ENCODE measurements at places on chromosomes 6 and 20. TPM values are rescaled to one million over a fixed set of nuclear protein-coding genes. Genes with fewer than 3 reads are reported as not detected.

- no peaks in the 10 kb centered on the region for H3K27me3 ChIP-seq
- no peak overlapping the region for H3K27ac ChIP-seq
- no peak for DNase-seq
- H3K4me1 ChIP-seq = no peaks in the 10 kb centered on the region
Observed at GRCh38 chr6:53481323-53481722, 63.6 kb downstream of the GCLC start.

GRCh38 chr20:46195264-46196036 lies 77.3 kb downstream of the CD40 start:
- no peaks in the 10 kb centered on the region for H3K4me1 ChIP-seq
- H3K27ac ChIP-seq = no peak overlapping the region
- DNase-seq = no peak
- H3K4me3 ChIP-seq = no peak overlapping the region

DNA sequence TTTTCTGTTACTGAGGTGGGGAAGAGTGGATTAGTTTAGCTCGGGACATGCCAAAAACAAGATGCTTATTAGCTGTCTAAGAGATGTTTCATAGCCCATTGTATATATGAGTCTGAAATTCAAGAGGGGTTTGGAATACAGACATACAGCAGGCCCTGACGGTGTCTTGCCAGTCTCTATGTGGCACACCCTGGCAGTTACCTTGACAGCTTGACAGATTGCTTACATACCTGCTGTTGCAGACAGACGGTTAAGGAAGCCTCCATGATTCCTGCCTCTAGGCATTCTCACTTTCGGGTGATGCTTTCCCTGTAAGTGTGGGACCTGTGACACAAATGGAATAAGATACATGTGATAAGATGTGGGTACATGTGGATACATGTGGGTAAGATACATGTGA lies 95.0 kb downstream of the QRSL1 start:
- no peak overlapping the region for H3K4me3 ChIP-seq
- no peaks in the 10 kb centered on the region for H3K27me3 ChIP-seq
- H3K4me1 ChIP-seq = no peaks in the 10 kb centered on the region
- no peak overlapping the region for H3K27ac ChIP-seq

DNA sequence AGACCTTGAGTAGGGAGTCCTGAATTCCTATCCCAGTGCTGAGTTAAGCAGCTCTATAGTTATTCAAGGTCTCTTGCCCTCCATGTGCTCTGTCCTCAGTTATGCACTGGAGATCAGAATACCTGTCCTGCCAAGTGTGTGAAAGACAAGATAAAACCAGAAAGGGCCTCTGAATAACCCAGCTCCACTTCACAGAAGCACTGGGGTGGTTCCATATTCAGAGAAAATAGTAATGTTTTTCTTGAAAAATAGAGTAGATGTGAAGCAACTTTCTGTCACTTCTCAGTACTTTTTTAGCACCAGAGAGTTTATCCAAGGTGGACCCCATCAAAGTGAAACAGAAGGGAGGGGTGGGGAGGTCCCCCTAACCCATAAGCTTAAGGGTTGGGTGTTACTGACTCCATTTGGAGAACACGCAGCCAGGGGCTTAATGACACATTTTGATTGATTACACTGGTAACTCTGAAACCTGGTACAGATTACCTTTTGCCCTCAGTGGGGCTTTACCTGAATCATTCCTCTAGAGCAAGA lies 509.8 kb upstream of the JARID2 start:
- H3K36me3 ChIP-seq = no peaks in the 10 kb centered on the region
- no peaks in the 10 kb centered on the region for H3K27me3 ChIP-seq
- H3K27ac ChIP-seq = no peak overlapping the region

DNA sequence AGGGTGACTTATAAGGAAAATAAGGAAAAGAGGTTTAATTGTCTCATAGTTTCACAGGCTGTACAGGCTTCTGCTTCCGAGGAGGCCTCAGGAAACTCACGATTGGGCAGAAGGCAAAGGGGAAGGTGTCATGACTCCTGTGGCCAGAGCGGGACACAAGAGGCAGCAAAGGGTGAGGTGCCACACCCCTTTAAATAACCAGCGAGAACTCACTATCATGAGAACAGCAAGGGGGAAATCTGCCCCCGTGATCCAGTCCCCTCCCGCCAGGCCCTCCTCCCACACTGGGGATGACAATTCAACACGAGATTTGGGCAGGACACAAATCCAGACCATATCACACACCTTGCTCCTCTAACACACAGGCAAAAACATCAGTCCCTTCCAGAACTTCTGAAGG lies 254.0 kb downstream of the DLL1 start:
- no peaks in the 10 kb centered on the region for H3K4me1 ChIP-seq
- H3K36me3 ChIP-seq = no peaks in the 10 kb centered on the region
- H3K4me3 ChIP-seq = no peak overlapping the region

Gene TULP1
- total RNA-seq = not detected

Gene CCN6
- total RNA-seq = not detected

Gene THBS2
- 10.9 TPM for total RNA-seq

DNA sequence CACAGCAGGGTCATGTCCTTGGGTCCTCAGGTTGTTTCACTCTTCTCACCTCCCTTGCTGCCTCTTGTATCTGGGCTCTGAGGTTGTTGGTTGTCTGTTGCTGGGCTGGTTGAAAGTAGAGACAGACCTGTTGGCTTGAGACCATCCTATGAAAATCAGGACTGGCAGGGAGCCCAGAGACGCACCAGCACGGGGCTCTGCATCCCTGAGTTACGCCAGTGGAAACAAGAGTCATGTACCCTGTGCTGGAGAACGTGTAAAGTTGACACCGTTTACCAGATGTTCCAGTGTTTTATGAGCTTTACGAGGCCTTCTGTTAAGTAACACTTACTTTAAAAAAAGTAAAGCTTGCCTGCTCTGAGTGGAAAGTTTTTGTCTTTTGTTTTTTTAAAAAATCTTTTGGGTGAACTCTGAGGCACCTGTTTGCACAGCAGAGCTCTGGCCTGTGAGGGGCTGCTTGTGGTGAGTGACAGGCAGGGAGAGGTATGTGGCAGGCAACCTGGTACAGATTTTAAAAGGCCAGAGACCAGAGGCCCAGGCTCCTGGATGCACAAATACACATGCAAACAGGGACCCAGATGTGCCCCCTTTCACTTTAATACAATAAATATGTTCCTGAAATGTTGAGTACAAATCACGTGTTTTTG lies 260.0 kb upstream of the SUPT3H start:
- no peaks in the 10 kb centered on the region for H3K4me1 ChIP-seq
- DNase-seq = peak; percentile 64
- H3K27me3 ChIP-seq = no peaks in the 10 kb centered on the region
- no peak overlapping the region for H3K4me3 ChIP-seq
- H3K27ac ChIP-seq = no peak overlapping the region

GRCh38 chr6:37019065-37019450 lies 13.6 kb downstream of the FGD2 start:
- H3K27ac ChIP-seq = peak overlapping the region; percentile 58
- no peak overlapping the region for H3K4me3 ChIP-seq
- no peaks in the 10 kb centered on the region for H3K36me3 ChIP-seq
- H3K4me1 ChIP-seq = peaks cover 3% of the 10 kb centered on the region

Gene FABP7
- not detected for total RNA-seq

- H3K4me1 ChIP-seq = no peaks in the 10 kb centered on the region
- H3K36me3 ChIP-seq = no peaks in the 10 kb centered on the region
- DNase-seq = no peak
- H3K27me3 ChIP-seq = no peaks in the 10 kb centered on the region
- H3K4me3 ChIP-seq = no peak overlapping the region
Observed at GRCh38 chr6:2162079-2162445, 83.3 kb downstream of the GMDS start.

DNA sequence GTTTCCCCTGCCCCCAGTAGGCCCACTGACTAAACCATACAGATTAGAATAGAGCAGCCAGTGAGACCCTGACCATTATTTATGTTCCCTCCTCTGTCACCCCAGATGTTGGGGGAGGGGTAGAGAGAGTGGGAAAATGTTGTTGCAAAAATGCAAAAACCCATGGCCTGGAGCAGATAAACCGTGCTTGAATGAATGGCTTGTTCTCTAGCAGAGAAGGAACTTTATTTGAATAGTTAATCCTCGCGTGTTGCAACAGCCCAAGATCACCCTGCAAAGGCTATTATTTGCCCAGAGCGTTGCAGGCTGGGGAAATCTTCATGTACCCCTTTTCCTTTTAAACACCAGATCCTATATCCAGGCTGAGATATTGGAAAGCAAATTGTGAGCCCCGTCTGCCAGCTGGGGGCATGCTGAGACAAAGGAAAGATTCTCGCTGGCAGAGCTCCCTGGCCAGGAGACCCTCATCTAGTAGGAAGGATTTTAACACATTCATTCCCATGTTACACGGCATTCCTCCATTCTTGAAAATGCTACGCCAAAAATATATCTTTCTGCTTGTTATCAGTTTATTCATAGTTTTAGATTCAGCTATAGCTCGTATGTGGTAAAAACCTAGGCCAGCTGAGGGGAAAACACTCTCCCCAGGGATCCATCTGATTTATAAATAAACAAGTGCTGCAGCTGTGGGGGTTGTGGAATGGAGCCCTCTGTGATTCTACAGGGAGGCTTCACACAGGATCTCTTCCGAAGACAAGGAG lies 53.0 kb downstream of the LINC00237 start:
- no peak overlapping the region for H3K4me3 ChIP-seq
- peaks cover 3% of the 10 kb centered on the region for H3K27me3 ChIP-seq
- H3K27ac ChIP-seq = no peak overlapping the region
- DNase-seq = no peak
- no peaks in the 10 kb centered on the region for H3K4me1 ChIP-seq

- H3K27ac ChIP-seq = peak overlapping the region; percentile 75
- DNase-seq = no peak
- no peaks in the 10 kb centered on the region for H3K36me3 ChIP-seq
- peak overlapping the region; percentile 69 for H3K4me3 ChIP-seq
- H3K27me3 ChIP-seq = no peaks in the 10 kb centered on the region
- H3K4me1 ChIP-seq = no peaks in the 10 kb centered on the region
Observed at GRCh38 chr20:13638162-13638495, 603 bp downstream of the TASP1 start.

GRCh38 chr6:33171016-33171879 lies 21.0 kb downstream of the COL11A2 start:
- H3K27ac ChIP-seq = no peak overlapping the region
- no peaks in the 10 kb centered on the region for H3K4me1 ChIP-seq
- H3K36me3 ChIP-seq = no peaks in the 10 kb centered on the region
- no peak overlapping the region for H3K4me3 ChIP-seq
- H3K27me3 ChIP-seq = no peaks in the 10 kb centered on the region

DNA sequence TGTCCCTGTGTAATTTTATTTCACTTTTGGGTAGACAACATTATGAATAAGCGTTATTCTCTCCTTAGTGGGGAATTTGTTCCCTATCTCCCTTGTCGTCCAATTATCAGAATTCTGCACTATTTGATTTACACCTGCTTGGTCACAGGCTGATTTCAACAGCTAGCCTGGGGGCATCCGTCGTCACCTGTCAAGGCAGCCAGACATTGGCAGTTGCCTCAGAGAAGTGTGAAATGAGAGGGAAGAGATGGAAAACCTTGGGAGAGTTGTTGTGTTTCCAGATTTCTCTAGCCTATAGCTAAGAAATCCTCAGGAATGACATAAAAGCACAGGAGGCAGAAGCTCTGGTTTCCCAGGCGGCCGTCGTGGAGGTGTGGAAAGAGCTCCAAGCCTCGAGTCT lies 891 bp upstream of the GHRH start:
- no peaks in the 10 kb centered on the region for H3K4me1 ChIP-seq
- no peaks in the 10 kb centered on the region for H3K36me3 ChIP-seq
- no peak overlapping the region for H3K27ac ChIP-seq
- no peak overlapping the region for H3K4me3 ChIP-seq

- no peak overlapping the region for H3K27ac ChIP-seq
- H3K36me3 ChIP-seq = no peaks in the 10 kb centered on the region
- H3K4me1 ChIP-seq = no peaks in the 10 kb centered on the region
- no peak for DNase-seq
- no peaks in the 10 kb centered on the region for H3K27me3 ChIP-seq
Observed at GRCh38 chr6:53790886-53791285, 3.9 kb upstream of the LRRC1 start.

DNA sequence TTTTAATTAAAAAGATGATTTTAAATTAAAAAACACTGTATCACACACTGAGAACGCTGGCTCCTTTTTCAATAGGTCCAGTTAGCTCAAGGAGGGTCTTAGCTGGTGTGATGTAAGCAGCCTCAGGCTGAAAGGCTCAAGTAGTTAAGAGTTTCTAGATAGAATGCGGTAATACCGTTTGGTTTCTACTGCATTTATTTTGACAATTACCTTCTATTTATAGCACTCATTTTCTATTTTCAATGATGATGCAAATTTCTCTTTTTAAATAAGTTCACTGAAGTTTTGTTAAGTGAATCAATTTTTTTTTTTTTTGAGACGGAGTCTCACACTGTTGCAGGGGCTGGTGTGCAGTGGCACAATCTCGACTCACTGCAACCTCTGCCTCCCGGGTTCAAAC lies 87.1 kb downstream of the PREX1 start:
- no peak overlapping the region for H3K4me3 ChIP-seq
- no peaks in the 10 kb centered on the region for H3K4me1 ChIP-seq
- H3K36me3 ChIP-seq = no peaks in the 10 kb centered on the region

Gene PSORS1C1
- 1.2 TPM for total RNA-seq

GRCh38 chr6:32867022-32867477 lies 13.1 kb downstream of the PSMB9 start:
- H3K27ac ChIP-seq = no peak overlapping the region
- H3K4me3 ChIP-seq = no peak overlapping the region
- no peaks in the 10 kb centered on the region for H3K4me1 ChIP-seq
- no peaks in the 10 kb centered on the region for H3K36me3 ChIP-seq
- no peak for DNase-seq

All from prostate gland (tissue), 2 donors.